ENCODE measurements at places on chromosomes 6 and 20.

GRCh38 chr20:5971203-5971602 is 20.8 kb downstream of the MCM8 start:
- DNase-seq, result no peak

DNA sequence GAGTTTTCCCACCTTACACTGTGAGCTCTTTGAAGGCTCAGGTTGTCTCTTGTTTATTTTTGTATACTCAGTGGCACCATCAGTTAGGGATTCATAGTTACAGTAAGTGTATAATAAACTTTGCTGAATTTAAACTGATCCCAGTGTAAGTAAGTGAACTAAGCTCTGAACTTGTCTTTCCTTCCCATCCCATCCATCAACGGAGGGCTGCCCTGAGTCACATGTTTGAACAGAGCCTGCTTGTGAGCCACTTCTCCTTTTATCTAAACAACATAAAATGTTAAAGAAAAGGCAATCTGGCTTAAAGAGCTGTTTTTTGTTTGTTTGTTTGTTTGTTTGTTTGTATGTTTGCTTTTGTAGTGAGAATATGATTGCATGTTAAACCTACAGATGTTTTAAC is 185.7 kb upstream of the MARCKS start:
- no peak for DNase-seq

DNA sequence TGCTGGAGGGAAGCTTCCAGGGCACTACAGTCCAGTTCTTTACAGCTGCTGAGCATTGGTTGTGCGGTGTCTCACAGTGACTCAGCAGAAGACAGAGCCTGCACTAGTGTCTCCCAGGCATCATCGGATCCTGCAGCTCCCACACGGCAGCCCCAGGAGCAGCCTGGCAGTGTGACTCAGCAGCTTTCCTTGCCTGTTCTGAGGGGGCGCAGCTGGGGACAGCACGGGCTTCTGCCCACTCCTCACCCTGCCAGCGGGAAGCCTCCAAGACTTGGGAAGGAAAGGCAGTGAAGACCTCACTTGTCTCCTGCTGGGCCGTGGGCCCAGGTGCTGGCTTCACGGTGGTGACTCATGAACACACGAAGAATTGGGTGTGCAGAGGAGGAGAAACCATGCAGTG is 165.4 kb downstream of the SYNDIG1 start:
- peak; percentile 20 for DNase-seq

DNA sequence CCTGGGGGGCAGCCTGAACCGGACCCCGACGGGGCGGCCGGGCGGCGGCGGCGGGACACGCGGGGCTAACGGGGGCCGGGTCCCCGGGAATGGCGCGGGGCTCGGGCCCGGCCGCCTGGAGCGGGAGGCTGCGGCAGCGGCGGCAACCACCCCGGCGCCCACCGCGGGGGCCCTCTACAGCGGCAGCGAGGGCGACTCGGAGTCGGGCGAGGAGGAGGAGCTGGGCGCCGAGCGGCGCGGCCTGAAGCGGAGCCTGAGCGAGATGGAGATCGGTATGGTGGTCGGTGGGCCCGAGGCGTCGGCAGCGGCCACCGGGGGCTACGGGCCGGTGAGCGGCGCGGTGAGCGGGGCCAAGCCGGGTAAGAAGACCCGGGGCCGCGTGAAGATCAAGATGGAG is 636 bp downstream of the SRF start:
- DNase-seq, result peak; percentile 49

DNA sequence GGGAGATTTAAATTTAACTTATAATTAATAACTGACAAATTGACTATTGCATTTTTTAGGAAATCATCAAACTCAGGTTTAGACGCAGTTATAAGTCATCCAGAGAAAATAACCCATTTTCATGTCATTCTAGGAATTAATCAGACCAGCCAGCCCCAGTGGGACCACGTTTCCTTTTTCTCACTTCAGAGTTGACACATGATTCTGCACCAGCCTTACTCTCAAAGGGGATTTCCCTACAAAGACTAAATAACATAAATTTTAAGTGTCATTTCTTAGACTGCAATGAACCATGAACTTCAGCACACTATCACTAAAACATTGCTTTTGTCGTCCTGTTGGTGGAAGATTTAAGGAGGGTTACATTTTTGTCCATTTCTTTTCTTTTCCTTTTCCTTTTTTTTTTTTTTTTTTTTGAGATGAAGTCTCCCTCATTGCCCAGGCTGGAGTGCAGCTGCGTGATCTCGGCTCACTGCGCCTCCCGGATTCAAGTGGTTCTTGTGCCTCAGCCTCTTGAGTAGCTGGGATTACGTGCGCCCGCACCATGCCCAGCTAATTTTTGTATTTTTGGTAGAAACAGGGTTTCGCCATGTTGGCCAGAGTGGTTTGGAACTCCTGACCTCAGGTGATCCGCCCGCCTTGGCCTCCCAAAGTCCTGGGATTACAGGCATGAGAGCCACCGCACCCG is 3.6 kb downstream of the IPCEF1 start:
- DNase-seq, result no peak

- no peak for DNase-seq
Measured at GRCh38 chr20:10132387-10132786, 86.2 kb upstream of the SNAP25 start.

DNA sequence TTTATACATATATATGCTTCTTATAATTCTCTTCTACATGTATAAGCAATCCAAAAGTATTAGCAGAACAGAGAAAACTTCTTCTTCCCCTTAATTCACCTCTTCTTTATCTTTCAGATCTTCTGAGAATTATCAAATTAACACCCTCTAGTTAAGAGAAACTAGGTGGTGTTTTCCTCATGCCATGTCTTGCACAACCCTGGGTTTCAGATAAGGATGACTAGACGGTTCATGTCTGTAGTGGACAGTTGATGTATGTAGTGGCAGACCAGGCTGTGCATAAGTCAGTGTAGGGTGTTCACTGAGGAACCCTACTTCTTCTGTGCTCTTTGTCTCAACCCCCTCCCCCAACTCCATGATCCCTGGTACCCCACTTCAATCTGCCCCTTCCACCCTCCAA is 187.3 kb downstream of the SAMD5 start:
- no peak for DNase-seq

DNA sequence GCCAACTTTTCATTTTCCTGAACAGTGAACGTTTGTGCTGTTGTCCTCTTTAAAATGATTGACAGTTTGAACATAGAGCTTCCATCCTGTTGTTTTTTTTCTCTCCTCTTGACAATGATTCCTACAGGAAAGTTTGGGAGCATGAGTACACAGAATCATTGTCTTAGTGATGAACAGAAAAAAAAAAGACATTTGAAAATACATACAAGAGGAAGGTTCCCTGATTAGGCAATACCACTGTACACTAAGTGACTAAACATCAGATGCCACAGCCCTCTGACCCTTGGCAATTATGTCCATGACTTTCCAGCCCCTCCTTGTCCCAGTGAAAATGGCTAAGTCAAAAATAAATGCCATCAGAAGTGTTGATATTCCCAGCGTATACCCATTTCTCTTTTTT is 71.5 kb downstream of the RTN4IP1 start:
- DNase-seq, result no peak

- no peak for DNase-seq
Measured at GRCh38 chr6:35055891-35056290, 85.2 kb downstream of the TCP11 start.

DNA sequence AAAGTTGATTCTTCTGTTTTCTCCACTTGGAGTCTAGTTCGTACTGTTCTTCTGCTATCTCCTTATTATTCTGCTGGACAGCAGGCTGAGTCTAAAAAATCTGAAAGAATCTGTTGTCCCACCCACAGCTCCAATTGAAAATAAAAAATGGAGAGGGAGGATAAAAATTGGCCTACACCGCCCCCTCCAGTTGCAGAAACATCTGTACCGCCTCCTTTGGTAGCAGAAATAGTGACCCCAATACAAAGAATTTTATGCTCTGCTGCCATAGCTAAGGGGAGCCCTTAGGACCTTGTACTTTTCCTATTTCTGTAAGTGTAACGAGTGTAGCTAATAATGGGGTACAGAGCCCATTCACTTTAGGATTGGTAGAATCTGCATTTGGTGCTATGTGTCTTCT is 4.9 kb upstream of the FKBP1A start:
- DNase-seq, result no peak

- no peak for DNase-seq
Measured at GRCh38 chr6:110542311-110543024, 66.1 kb upstream of the SLC22A16 start.

GRCh38 chr6:155472886-155473285 is 17.2 kb upstream of the NOX3 start:
- no peak for DNase-seq

DNA sequence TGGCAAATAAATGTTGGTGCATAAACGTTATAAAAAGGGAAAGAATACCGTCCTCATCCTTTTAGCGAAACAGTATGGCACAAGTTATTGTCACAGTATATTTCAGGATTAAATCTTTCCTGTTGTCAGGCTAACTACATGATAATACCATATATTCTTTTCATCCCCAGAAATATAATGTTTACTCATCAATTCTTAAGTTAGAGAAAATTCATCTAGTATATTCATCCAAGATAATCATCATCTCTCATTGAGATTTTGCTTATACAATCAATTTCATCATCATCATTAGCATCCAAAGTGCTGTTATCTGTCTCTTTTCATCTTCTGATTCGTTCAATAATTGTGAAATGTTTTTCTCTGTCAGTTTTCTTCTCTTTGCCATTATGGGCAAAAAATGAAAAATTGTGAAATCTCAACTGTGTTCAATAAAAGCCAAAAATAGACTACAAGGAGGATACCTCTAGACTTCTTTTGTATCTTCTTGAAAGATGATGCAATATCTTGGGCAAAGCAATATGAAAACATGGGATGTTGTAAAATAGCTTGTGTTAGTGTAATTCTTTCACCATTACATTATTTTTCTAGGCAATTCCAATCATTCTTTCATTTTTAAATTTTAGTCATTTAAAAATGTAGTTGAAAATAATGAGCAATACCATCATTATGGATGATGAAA is 2.6 kb downstream of the SPACA1 start:
- DNase-seq, result no peak

- no peak for DNase-seq
Measured at GRCh38 chr6:14717307-14717706, 528.6 kb upstream of the JARID2 start.

DNA sequence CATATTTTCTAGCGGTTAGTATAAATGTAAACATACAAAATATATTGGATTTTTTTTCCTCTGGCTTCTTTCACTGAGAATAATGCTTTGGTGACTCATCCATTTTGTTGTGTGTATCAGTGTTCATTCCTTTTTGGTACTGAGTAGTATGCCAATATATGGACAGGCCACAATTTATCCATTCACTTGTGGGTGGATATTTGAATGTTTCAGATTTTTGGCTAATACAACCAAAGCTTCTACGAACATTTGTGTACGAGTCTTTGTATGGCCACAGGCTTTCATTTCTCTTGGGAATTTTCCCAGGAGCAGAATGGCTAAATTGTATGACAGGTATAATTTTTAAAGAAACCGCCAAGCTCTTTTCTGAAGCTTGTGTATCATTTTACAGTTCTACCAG is 677.5 kb downstream of the HDGFL1 start:
- no peak for DNase-seq

GRCh38 chr6:27053738-27054137 is 193.8 kb upstream of the PRSS16 start:
- DNase-seq, result no peak

Data from NCI-H1092 treated with DMSO at 0.1 percent for 48 hours (cell line).